GM12892 (cell line): ENCODE measurements at places on chromosomes 12 and 14.
A peak's percentile ranks its signal among the peaks of the same experiment; 100 is the strongest.

DNA sequence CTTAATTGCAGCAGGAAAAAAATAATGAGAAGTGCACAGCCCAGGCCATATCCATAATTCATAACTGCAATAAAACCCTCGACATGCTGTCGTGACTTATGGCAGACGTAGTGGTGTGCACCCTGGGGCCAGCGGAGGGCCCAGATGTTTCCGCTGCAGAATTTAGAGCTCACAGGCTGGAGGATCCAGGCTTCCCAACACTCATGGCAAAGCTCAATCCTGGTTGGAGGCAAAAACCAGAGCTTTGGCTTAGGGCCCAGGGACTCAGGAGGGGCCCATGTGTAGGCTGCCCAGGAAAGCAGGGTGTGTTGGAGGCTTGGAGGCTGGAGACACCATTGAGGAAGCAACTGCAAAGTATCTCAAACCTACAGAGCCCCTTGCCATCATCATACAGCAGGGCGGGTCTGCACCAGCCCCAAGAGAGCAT is 68.7 kb downstream of the SERPINA3 start:
- DNase-seq: no peak

- DNase-seq: no peak
Measured at GRCh38 chr12:113808095-113808951, 157.8 kb downstream of the RBM19 start.

- DNase-seq: no peak
Measured at GRCh38 chr14:98347686-98348085, 924.3 kb downstream of the BCL11B start.

GRCh38 chr12:111823891-111824290 is 18.1 kb upstream of the MAPKAPK5 start:
- no peak for DNase-seq

DNA sequence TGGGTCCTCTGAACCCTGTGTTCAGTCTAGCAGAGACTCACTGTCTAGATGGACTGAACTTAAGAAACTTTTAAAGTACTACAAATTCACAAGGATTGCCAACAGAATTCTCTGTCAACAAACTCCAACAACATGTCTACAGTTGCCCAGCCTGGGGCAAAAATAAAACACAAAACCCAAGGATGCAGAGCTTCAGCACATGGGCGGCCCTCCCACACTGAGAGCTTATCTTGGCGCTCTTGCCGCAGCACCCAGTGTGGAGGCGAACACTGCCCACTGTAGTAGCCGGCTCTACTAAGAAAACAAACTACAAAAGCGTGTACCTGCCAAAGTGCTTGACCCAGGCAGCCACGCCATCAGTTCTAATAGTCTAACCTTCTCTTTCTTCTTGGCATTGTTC is 66.7 kb downstream of the PTPN21 start:
- no peak for DNase-seq

DNA sequence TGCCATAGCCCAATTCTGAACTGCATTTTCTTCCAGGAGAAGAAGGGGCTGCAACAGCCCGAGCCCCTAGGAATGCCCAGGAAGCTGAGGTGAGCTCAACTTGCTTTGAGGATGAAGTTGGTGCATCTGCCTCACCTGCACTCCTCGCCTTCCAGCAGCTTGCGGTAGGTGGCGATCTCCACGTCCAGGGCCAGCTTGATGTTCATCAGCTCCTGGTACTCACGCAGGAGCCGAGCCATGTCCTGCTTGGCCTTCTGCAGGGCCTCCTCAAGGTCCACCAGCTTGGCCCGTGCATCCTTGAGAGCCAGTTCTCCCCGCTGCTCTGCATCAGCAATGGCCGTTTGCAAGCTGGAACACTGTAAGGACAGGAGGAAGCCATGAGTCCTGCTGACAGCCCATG is 6.0 kb downstream of the KRT75 start:
- no peak for DNase-seq

DNA sequence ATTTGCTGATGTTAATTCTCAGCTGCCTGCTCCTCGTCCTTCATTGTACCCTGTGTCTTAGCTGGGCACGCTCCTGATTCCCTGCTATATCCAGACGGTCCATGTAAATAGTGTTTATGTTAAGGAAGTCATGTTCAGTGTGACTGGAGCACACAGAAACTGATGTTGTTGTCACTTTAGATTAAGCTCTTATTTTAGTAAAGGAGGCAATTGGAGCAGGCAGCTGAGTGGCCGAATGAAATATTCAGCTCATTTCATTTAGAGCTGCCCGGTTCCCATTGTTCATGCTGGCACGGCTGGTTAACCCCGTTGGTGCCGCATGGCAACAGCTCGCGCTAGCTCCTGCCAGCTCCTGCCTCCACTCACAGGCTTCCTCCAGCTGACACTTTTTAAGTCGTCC is 446.8 kb upstream of the SOX5 start:
- DNase-seq: no peak

DNA sequence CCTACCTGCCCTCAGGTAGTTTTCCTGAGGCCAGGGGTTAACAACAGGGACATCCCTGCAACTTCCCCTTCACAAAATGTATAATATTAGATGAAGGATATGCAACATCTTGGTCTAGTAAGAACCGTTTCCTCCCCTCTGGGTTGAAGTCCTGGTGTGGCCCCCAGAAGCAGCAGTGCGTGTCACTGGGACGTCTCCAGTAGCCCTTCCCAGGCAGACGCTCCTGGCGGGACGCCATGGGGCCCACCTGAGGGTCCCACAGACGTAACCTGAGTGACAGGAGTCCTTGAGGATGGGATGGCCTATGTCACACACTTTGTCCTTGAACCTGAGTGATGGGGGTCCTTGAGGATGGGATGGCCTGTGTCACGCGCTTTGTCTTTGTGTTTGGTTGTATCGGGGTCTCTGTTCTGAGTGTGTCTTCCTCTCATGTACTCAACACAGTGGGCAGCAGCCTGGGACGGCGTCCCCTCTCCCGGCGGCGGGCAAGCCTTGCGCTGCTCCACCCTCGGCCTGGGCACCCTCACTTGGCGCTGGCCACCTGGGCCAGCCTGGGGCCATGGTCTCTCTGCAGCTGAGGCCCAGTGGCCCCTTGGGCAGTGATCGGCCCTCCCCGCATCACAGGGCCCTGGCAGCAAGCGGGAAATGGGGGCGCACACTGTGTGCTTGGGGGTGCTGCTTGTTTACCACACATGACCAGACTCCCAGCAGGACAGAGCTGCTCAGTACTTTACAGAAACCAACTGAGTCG is 14.3 kb upstream of the AMN start:
- DNase-seq: no peak

- no peak for DNase-seq
Measured at GRCh38 chr12:30626847-30627246, 68.8 kb downstream of the IPO8 start.

GRCh38 chr12:108169708-108170107 is 40.6 kb downstream of the WSCD2 start:
- DNase-seq: no peak

GRCh38 chr12:93447555-93448290 is 6.0 kb upstream of the UBE2N start:
- DNase-seq: no peak

DNA sequence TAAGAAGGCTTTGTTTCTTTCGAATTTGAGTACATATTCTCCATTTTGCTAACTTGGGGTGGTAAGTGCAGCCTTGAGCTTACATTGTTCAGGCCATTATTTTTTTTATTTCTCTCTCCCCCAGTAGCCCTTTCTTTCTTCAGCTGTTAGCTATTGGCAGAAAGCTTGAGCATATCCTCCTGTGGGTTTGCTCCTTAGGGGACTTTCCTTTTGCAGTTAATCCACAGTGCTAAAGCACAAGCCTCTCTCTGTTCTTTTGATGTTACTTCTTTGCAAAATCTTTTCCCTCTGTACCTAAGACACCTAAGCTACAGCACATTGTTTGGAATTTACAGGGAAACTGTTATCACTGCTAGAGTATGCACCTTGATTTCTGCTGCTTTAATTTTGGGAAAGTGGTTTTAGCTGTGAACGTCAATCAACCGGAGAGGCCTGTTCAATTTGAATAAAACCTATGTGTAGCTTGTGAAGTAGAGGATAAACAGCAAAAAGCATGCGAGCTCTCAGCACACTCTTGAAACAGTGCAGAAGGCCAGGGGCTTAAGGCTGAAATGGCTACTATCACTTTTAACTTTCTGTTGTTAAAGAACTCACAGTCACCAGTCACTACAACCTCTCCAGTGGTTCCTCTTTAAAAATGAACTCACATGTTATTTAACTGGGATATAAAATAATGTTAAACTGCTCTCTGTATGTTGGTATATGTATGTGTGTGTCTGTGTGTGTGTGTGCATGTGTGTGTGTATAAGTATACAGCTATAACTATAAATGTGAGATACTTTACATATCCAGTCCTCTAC is 139.2 kb downstream of the PDZRN4 start:
- no peak for DNase-seq

GRCh38 chr12:112841240-112841639 is 49.7 kb downstream of the RPH3A start:
- DNase-seq: no peak

DNA sequence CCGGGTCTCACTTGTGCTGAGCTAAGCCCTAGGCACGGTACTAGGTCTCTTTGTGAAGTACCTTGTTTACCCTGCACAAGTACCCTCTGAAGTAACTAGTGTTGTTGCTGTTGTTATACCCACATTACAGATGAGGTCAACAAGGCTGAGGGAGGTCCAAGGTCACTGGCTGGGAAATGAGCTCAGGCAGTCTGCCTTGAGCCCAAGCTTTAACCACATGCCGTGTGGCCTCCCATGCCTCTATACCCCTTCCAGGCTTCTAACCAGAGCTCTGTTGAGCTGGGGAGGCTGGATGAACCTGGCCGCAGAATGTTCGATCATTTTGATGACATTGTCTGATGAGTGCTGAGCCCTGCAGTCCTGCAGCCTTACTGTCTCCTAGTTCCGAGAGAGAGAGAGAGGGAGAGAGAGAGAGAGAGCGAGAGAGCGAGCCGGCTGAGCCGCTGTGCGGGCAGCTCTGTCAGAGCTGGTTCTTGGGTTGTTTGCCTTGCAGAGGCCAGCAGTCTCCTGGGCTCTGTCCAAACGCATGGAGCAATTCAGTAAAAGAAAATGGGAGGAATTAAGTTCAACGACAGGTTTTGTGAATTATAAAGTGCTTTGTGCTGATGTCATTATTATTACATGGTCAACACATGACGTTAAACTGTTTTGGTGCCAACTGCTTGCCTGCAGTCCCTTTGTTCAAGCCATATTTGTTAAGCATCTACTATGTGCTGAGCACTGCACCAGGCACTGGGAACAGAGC is 13.1 kb downstream of the JDP2 start:
- DNase-seq: no peak

GRCh38 chr12:104596134-104596799 is 139.5 kb downstream of the CHST11 start:
- DNase-seq: no peak

DNA sequence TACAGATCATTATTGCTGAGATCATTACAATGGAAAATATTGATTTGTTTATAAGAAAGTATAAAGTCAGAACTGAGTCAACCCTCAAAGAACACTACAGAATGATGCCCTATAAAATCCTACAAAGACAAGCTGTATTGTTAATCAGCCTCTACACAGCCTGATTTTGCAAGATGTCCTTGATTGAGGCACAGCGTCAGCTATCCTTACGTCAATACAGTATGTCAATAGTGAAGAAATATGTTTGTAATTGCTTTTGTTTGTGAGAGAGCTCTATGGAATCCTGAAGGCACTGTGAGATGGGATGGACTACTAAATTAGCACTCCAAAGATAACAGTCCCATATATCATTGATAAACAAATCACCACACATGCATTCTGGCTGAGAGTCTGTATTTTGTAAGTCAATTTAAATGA is 70.7 kb downstream of the RASSF9 start:
- no peak for DNase-seq

DNA sequence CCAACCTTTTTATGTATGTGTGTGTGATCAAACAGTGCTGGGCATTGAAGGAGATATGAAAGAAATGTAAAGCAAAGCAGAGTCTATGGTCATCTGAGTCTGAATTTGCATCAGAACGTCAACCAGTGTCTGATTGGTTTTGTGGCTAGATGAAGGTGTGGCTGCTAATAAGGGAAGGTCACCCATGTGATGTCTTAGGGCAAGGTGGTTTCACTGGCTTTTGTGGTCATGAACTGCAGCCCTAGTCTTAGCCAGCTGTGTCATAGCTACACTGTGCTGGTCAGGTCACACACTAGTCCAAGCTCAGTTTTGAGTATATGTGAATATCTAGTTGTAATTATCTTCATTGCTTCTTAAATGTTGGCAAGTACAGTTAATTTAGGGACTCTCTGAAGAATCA is 105.8 kb downstream of the TGFB3 start:
- DNase-seq: peak; percentile 21

DNA sequence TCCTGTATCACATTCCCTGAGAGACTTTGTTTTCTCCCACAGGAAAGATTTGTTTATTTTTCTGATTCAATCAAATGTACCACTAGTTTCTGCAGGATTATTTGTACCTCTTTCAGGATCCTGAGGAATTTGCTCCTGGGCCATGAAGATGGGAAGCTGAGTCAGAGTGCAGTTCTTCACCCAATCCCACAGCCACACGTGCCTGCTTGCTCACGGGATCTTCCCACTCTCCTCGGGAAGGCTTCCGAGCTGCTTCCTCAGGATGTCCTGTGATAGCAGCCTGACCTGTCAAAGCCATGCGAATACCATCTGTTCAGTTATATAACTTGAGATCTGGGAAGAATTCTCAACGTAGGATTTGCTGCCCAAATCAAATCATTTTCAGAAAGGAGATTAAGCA is 41.8 kb upstream of the HIF1A start:
- DNase-seq: no peak

GRCh38 chr12:40254455-40255085 is 29.8 kb downstream of the LRRK2 start:
- no peak for DNase-seq

- DNase-seq: no peak
Measured at GRCh38 chr14:31229638-31230572, 22.3 kb upstream of the HECTD1 start.

DNA sequence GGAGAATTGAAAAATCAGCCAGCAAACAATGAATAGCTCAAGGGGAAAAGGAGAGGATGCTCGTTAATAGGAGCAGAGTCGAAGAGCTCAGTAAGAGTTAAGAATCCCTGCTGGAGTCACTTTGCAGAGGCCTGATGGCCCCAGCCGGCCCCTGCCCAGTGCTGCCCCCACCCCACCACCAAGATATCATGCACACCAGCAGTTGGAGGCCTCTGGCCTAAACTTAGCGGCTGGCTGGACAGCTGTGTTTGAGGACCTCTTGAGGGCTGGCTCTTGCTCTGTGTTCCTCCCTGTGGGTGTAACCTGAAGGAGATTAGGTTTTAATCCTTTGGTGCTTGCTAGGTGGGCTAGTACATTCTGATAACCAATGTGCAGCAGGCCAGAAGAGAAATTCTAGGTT is 142.0 kb downstream of the PLXNC1 start:
- no peak for DNase-seq
